ENCODE measurements at places on chromosomes 7 and 10.

DNA sequence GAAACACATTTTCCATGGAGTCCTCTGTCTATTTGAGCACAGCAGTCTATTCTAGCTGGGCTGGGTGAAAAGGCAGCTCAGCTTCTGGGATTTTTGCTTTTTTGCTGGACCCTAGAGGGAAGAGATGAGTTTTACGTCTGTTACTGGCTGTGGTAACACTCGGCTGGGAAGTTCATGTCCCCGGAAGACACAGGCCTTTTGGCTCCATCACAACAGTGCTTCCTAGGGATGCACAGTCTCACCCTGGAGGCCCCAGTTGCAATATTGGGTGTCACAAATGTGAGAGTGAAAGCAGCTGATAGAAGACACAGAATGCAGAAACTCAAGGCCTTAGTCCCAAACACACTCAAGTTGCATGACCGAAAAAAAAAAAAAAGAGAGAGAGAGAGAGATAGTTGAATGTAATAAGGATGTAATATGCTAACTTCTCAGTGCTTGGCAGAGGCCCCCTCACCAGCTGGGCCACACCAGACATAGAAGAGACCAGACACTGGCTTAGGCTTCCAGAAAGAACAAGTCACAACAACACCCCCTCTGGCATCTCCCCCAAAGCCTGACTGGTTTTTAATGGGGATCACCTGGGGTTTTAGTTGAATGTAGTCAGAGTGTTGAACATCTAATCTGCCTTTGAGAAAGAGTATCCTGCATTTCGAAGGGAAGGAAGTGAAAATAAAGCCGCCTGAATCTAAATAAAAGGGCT, 545.4 kb upstream of the FZD8 start:
- no peak for DNase-seq

- no peak for DNase-seq
Measured at GRCh38 chr10:102781090-102781920, 37.6 kb downstream of the WBP1L start.

DNA sequence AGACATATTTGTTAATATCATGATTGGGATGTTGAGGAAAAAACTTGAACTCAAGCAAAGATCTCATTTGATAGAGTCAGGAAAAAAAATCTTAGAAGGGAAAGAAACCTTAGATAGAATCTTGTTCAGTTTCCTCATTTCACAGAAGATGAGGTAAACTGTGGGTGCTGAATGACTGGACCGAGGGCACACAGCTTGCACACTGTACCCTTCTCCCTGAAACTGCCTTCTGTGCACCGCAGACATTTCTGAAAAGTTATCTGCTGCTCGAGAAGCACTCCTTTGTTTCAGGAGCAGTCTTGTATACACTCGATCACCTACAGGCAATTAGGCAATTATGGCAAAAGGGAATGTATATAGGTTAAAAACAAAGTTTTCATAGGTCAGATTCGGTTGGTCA, 167.4 kb downstream of the SKAP2 start:
- DNase-seq: no peak

DNA sequence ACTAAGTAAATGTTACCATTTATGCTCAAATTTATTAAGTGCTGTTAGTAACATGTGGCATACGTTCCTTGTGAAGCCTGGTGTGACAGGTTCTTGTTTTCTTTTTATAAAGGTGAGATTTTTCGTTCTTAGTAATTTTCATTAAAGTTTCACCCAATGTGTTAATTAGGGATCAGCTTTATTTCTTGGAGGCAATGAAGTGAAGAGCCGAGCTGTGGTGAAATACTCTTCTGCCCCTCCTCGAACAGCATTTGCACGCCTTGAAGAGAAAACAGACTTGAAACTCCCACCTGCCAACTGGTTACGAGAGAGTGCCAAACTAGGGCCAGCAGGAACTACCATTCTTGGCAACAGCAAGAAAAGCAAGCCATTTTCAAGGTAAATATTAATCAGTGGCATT, 1.5 kb downstream of the EDRF1 start:
- DNase-seq: no peak

DNA sequence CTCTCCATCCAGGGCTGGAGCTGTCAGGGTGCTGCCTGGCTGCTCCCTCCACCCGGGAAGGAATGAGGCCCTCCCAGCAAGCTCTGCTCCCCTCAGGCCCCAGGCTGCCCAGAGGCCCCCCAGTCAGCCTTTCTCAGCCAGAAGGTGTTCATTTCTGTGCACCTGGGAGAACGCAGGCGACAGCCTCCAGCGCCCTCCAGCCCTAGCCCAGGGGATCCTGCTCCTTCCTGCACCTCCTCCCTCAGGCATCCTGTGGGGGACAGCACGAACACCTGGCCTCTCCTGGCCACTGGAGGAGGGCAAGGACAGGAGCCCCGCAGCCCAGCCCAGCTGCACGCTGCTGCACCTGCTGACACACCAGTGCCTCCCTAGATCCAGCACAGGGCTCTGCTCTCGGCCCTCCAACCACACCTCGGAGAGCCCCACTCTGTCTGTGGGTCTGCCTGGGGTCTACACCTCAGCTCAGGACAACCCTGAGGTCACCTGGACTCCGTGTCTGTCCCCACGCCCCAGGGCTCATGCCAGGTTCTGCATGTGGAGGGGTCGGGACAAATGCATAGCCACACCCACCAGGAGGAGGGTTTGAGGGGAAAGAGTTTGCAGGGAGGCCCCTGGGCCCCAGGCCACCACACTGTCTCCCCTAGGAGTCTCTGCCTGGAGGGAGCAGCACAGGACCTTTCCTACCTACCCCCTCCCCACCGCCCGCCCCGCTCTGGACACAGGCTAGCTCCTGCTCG, 7.4 kb upstream of the PWWP2B start:
- no peak for DNase-seq

DNA sequence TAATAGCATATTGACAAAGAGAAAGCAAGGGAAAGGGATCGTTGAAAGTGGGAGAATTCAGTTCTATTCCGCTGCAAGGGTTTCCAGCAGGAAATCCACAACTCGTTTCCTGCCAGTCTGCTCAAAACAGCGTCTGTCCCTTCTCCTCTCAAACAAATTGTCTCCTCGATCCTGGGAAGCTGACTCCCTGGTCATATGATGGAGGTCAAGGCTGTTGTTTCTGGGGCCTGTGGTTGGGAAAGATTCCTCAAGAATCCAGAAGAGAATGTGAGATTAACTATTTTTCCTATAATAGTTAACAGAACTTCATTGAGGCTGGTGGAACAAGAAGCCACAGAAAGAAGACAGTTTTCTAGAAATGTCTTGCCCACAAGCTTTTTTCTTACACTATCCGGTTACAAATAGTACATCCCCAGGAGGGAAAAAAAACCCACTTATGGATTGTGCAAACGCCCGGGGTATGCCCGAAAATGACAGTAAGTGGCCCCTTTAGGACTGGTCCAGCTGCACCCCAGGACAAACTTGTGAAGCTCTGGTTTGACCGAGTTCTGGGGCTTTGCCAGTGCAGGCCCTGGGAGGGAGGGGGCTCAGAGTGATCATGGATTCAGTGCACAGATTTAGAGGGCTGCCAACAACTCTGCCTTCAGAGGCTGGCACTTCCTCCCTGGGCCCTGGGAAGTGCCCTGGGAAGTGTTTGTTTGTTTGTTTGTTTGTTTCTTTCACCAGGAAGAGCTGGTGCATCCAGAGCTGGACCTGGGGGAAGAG, 49.4 kb upstream of the CTBP2 start:
- no peak for DNase-seq

DNA sequence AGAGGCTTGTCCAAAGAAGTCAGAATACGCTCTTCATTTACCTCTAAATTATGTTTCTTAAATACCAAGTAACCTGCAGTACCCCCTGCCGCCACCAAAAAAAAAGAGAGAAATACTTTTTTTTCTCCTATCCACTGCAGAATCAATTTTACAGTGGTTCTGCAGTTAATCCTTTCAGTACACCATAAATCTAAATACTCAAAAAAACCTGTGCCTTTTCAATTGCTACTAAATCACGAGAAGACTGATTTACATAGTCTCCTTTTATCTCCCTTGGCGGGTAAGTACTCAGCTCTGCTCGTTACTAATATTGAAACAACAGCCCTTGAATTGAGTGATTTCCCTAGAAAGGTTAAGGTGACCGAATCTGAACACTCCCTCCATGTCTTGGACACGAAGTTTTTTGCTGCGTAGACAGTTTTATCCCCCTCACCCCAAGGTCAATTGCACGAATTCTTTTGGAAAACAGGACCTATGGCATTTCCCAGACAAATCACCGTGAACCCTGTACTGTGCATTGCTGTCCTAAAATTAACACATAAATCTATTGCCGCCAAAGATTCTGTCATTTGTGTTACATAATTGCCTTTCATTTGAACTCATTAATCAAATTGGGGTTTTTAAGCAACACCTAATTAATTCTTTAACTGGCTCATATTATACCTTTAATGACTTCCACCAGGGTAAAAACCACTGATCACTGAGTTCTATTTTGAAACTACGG, 512 bp upstream of the VIM start:
- DNase-seq: peak; percentile 67

DNA sequence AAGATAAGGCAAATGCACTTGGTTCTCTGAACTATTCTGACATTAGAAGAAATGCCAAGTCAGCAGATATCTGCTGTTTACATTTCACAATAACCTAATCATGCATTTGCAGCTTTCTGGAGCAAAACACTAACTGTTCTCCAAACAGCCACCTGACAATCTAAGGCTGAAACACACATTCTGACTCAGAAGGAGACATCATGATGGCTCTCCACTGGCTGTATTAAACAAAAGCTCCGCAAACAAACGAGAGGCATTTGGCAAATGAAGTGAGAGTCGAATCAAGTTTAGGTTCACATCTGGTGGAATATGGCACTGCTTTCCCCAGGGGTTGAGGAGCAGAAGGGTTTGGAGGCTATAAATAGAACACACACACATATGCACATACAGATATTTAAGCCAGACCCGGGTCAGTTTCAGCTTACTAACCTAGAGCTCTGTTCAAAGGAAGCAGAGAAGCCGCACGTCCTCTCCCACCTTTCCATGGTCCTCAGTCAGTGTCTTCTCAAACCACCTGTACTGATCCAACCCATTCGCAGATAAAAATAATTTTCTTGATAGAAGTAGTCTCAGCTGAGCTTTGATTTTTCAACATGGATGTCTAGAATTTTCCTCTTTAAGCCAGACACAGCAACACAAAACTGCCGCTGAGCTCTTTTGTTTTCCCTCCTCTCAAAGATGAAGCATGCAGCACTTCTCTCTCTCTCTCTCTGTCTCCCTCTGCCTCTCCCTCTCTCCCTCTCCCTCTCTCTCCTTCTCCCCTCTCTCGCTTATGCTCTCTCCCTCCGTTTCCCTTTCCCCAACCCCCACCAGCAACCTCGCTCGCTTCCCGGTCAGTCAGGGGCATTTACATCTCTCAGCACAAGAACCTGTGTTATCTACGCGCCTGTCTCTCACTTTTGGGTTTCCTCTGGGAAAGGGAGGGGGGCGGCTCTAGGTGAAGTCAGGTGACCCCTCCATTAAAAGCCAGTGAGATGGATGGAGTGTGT, 682.8 kb downstream of the MAGI2 start:
- no peak for DNase-seq

DNA sequence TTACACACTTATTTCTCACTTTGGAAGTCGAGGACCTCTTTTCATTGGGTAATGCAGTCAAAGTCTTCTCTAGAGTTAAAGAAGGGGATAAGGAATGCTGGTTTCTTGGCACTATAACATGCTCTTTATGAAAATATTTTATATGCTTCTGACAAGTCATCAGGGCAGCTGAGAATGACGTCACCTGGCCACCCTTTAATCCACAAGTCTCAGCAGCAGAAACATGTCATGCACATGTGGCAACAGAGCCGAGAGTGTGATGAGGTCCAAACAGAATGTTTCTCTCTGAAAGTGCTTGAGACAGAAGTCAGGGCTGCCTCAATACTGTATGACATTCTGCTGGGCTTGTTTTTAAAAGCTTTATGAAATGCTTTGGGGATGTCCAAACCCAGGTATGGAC, 63.5 kb upstream of the C10orf90 start:
- no peak for DNase-seq

DNA sequence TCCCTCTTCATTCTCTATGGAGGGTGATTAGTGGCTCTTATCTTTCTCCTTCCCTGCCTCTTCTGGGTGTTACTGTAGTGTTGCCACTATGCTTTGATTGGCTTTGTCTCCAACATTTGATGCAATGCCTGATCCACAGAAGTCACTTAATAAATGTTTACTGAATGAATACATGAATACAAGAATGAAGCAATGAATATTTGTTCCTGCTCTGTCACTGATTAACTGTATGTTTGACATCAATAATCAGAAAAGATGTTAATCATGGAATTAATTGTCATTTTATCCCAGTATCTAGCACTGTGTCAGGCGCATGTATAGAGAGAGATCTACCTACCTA, 4.3 kb downstream of the ANK3 start:
- DNase-seq: no peak

GRCh38 chr10:184911-185310, 49.7 kb downstream of the ZMYND11 start:
- DNase-seq: no peak

GRCh38 chr7:29620556-29620930, 56.9 kb downstream of the PRR15 start:
- no peak for DNase-seq
